ENCODE measurements at places on chromosomes 5 and 9. TPM values are rescaled to one million over a fixed set of nuclear protein-coding genes. Genes with fewer than 3 reads are reported as not detected.

GRCh38 chr5:150189728-150190502, at the start of gene SLC6A7:
TSS of gene SLC6A7 (plus strand) at chr5:150190062. CDS start at chr5:150190328, 266 bp downstream.
- DNase-seq = no peak

- no peak for DNase-seq
Measured at GRCh38 chr9:135341612-135342169, 137.9 kb upstream of the PPP1R26 start.

DNA sequence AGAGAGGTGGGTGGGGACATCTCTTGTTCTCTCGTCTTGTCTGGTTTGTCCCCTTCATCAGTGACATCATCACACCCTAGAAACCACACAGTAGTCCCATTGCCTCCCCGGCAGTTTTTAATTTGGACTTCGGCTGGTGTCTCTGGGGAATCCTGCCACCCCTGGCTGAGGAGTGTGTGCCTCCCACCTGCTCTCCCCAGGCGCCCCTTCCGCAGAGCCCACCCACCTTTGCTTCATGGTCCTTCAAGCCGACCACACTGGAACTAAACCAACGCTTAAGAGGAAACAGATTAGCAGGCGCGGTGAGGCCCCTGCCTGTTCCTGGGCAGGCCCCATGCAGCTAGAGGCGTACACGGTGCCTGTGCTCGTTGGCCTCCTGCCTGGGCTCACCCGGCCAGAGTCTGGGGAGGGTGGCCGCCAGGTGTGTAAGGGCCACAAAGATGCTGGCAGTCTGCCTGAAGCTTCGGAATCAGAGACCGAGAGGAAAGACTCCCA, 107.6 kb upstream of the SPRY4 start:
- no peak for DNase-seq

- no peak for DNase-seq
Measured at GRCh38 chr5:143116814-143117213, 286.7 kb downstream of the NR3C1 start.

- peak; percentile 15 for DNase-seq
Measured at GRCh38 chr5:132753135-132753987, 6.1 kb downstream of the CCNI2 start.

- DNase-seq = no peak
Measured at GRCh38 chr5:157533011-157533481, 42.5 kb downstream of the ADAM19 start.

DNA sequence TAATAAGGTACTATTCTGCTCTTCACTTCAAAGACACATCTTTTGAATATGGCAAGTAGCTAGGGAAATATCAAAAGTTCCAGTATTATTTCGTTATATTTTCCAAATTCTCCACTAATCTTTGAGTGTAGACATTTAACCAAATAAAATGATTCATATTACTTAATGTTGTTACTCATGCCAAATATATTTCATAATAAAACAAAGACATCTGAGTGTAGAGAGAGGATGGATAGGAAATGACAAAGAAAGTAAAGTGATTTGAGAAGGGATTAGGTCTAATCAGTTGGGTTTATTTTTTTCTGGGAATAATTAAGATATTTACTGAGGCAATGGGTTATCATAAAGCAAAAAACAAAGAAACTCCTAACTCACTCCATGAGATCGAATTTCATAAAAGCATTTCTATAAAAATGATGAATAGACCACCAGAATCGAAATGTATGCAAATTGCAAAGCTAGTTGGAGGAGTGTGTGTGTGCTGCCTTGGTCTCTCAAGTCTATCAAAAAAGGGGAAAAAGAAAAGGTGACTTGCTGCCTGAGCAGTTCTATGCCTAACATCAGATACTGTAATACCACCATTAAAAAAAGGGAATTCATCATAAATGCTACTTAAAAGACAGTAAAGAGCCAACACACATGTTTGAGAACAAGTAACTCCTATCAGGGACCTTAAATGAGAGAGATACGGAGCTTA, 255.5 kb downstream of the PDE4D start:
- DNase-seq = peak; percentile 42

- DNase-seq = peak; percentile 97
Measured at GRCh38 chr5:144189800-144190429, 19.2 kb downstream of the KCTD16 start.

DNA sequence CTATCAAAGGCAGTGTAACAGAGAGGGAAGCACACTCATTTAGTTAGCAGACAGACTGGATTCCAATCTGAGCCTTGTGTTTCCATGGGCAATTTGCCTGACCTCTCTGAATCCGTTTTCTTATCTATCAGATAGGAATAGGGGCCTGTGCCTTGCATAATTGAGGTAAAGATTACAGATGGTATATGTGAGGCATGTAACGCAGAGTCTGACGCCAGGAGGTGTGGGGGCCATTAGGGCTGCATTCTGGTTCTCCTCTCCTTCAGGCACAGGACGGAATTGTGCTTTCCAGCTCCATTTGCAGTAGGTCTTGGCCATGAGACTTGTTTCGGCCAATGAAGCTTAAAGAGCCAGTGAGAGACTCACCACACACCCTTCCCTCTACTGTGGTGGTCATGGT, 97.6 kb downstream of the FRMD3 start:
- DNase-seq = no peak

- peak; percentile 20 for DNase-seq
Measured at GRCh38 chr5:57368010-57368409, 114.6 kb downstream of the ACTBL2 start.

DNA sequence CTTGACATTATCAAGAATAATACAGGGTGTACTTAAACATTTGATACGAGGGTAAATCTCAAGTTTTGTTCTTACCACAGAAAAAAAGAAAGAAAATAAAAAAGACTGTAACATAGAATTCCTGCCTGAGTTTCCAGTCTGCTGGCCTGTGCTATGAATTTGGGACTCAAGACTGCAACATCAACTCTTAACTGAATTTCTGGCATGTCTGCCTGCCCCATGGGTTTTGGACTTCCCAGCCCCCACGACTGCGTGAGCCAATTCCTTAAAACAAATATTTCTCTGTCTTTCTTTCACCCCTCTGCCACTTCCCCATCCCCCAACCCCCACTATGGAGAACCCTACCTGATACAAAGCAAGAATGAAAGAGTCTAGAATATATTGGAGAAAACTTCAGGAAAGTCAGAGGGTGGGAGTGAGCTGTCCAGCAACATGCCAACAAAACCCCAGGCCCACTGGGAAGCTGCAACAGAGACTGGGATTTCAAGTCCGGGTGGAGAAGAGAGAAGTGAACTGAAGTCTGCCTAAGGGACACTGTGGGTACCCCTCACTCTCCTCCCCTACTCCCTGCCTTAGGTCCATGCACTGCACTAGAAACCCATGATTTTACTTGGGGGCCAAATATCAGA, 43.0 kb downstream of the MARCHF3 start:
- DNase-seq = no peak

DNA sequence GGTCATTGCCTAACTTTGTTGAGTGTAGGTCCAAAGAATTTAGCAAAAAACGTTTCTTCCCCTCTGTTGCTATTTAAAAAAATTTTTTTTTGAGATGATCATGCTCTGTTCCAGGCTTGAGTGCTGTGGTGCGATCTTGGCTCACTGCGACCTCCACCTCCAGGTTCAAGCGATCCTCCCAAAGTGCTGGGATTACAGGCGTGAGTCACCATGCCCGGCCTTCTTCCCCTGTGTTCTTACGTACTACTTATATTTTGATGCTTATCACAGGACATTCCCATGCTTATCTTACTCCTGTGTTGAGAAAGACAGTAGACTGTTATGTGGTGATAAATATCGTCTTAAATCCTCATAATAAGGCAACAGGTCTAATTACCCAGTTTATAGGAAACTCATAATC, 2.5 kb downstream of the ACER2 start:
- DNase-seq = peak; percentile 22

DNA sequence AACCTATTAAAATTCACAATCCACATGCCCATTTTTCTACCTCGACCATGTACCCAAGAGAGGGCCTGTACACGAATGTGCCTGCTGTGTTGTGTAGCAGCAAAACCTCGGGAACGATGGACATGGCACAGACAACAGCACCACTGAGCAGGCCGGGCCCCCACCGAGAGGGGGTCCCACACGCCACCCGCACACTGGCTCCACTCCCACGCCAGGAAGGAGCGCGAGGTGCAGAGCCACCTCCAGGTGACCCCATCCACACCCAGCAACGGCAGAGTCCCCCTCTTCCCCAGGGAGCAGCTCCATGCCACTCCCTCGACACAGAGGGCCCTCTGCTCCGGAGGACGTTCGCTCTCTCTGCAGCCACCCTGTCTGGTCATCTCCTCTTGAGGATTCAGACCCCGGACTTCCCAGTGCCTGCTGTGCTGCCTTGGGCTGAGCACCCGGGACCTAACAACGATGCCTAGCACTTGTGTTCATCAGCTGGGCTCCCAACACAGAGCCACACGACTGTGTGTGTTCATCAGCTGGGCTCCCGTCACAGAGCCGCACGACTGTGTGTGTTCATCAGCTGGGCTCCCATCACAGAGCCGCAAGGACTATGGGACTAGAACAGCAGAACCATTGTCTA, 25.3 kb upstream of the ADAMTS2 start:
- no peak for DNase-seq

DNA sequence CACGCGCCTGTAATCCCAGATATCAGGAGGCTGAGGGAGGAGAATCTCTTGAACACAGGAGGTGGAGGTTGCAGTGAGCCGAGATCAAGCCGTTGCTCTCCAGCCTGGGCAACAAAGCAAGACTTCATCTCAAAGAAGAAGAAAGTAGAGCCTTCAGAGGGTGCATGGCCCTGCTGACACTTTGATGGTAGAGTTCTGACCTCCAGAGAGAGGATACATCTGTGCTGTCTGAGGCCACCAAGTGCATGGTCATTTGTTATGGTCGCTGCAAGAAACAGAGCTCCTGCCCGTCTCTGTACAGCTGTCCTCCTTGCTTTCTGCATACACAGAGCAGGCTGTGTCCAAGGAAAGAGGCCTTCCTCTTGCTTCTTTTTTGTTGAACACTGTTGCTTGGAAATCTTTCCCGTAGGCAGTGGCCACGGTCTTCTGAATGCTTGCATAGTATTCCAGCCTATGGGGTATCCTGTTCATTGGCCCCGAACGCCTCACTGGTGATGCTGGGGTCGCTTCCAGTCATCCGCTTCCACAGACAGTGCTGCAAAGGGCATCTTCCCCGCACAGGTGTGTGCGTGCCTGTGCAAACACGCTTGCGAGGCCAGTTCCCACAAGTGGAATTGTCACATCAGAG, 36.8 kb upstream of the UNC5A start:
- DNase-seq = no peak

GRCh38 chr9:127087836-127088235, 34.6 kb downstream of the ANGPTL2 start:
- DNase-seq = no peak

The GABRP gene
- total RNA-seq = not detected

The SV2C gene
- total RNA-seq = not detected

The CTXN3 gene
- total RNA-seq = not detected

The CCDC183 gene
- not detected for total RNA-seq

The BTNL3 gene
- not detected for total RNA-seq

The CDC20B gene
- total RNA-seq = not detected

The BNC2 gene
- 7.0 TPM for total RNA-seq

The KLF4 gene
- 0.98 TPM for total RNA-seq

The SRD5A1 gene
- 53.5 TPM for total RNA-seq

The PCDHB12 gene
- 2.6 TPM for total RNA-seq

The CCL28 gene
- not detected for total RNA-seq

The GLDC gene
- 0.39 TPM for total RNA-seq

The SARDH gene
- total RNA-seq = 1.4 TPM

Measured in M059J (cell line).